ENCODE measurements at places on chromosomes 5 and 9.

DNA sequence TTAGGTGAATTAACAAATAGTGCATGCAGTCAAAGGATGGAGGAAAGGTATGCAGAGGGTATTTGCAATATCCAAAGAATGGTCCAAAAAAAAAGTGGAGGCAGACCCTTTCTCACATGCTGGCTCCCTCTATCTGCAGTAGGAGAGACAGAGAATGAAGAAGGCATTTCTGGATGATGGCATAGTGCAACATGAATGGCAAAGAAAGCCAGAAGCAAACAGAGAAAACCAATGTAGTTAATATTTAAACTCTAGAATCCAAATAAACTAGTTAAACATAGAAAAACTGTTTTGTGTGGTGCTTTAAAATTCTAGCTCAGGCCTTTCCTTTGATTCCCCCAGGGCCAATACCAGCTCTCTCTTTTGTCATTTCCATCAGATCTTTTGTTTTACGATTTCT, 403.1 kb upstream of the WWC1 start:
- no peak for DNase-seq

DNA sequence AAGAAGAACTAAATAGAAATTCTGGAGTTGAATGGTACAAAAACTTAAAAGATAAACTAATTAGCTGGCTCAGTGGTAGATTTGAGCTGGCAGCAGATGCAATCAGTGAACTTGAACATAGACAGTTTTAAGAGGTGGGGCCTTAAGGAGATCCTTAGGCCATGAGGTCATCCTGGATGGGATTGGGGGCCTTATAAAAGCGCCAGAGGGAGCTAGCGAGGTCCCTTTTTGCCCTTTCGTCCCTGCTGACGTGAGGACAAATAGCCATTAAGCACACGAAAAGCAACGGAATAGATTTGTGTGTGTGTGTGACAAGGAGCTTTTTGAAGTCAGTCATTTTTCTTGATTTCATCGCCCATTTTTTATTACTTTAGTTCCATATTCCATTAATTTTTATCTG, 83.3 kb downstream of the ZNF354C start:
- no peak for DNase-seq

DNA sequence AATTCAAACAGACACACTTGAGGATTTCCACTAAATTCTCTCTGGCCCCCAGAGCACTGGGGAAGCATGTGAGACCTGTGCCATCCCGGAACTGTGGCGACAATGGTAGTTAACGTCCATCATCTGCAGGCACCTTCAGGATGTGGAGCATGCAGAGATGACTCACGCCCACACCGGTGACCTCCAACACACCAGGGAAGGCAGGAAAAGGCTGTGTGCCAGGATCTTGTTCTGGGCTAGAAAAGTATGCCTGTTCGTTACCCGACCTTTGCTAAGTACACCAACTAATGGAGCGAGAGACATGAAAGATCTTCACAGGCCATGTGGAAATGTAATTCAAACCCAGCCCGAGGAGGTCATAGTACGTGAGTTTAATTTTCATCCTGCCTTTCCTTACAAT, 208.8 kb downstream of the MELK start:
- no peak for DNase-seq

GRCh38 chr9:114028646-114029045, 49.5 kb downstream of the AMBP start:
- DNase-seq = no peak

- DNase-seq = no peak
These were observed 36.4 kb upstream of the CCDC152 start for GRCh38 chr5:42720251-42720650.

DNA sequence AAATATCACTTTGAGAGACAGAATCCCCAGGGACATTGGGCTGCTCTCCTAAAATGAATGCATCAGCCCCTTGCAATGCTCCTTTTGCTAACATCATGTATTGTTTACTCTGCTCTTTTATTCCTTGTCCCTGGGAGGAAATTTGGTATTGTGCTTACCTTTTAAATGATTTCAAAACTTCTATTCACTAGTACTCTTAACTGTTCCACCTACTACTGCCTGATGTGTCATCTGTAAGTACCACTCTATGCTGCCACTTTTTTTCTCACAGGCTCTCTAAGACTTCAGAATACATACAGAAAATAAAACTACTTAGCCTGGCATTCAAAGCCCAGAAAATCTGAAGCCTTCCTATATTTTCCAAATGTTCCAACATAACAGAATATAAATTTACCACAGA, 667.2 kb downstream of the BRINP1 start:
- no peak for DNase-seq

- DNase-seq = no peak
These were observed 59.3 kb upstream of the RIOK2 start for GRCh38 chr5:97242341-97242740.

DNA sequence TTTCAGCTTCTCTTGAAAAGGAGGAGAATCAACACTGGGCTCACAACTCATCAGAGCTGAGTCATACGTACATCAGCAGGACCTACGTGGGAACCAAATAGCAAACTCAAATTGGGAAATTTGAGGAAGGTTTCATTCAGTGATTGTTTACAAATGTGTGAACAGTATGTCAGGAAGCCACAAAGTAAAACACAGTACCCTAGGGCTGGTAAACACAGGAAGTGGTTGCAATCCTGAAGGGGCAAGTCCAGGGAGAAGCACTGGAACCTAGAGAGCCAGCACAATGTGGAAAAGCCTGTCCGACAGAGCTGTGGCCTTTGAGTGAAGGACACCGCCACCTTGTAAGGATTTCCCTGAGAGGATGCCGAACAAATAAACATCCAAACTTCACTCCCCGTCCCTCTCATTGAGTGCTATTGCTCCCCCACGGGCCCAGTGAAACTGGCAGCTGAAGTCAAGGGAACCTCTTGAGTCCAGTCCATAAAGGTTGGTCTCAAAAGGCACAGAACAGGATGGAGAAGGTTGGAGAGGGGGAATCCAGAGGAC, 26.7 kb upstream of the RICTOR start:
- peak; percentile 41 for DNase-seq

DNA sequence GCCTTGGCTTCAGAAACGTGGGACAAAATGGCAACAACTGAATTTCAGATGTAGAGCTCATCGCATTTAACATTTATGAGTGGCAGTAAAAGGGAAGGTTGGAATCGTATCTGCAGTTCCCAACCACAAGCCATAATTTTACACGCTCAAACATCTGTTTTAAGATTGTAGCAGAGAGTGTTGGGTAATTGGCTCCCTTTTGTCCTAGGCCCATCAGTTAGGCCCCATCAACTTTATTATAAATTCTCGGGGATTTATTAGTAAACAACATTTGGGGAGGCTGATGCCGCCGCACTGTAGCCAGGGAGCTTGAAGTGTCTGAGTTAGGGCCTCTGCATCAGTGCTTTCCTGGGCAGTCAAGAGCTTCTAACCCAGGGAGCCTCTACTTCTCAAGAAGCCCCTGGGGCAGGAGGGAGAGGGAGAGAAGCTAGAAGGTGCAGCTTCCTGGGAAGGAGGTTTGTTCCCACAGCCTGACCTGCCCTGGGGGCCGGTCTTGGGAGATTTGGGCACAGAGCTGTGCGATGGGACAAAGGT, 66.2 kb downstream of the HSPA4 start:
- no peak for DNase-seq

DNA sequence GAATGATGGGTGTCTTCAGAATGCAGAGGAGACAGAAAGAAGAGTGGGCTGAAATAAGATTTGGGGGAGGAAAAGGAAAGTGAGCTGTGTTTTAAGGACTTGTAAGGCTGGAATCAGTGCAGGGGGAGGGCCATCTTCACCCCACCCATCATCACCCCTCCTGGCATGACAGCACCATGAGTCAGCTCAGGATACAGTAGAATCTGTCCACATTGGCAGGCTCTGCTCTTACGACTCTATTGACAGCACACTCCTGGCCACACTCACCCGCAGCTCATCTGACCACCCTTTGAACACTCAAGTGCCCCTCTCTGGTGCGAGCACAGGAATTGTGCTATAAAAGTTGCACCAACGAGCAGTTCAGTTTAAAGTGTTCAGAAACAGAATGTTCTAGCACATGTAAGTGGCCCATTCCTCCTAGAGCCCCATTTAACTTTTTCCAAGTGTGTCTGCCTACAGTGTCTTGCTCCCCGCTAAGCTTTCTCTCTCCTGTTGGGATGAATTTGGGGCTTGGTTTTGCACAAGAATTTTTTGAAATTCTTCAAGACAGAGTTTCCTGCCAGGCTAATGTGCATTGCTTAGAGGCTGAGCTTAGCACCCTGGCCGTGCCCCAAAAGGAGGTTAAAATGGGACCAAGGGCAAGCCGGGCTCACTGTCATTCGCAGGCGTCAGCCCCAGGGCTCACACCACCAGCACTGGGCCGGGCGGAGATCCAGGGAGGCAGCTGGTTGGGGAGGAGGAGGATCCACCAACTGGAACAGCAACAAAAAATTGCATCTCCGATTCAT, 12.0 kb downstream of the ADRA1B start:
- DNase-seq = peak; percentile 19

DNA sequence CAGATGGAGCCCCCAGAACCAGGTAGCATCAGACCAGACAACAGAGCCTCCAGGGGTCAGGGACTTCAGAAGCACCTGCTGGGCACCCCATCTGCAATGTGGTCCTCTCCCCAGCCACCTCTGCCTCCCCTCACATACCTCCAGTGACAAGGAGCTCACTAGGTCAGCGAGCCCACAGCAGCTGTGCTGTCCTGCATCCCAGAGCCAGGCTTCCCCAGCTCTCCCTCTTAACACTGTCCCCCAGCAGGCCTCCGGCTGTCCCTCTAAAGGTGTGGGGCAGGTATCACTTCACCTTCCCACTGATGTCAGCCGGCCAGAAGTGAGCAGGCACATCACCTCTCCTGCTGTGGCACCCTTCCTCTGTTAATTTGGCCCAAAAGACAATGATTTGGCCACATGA, 83.6 kb downstream of the LMX1B start:
- DNase-seq = no peak

DNA sequence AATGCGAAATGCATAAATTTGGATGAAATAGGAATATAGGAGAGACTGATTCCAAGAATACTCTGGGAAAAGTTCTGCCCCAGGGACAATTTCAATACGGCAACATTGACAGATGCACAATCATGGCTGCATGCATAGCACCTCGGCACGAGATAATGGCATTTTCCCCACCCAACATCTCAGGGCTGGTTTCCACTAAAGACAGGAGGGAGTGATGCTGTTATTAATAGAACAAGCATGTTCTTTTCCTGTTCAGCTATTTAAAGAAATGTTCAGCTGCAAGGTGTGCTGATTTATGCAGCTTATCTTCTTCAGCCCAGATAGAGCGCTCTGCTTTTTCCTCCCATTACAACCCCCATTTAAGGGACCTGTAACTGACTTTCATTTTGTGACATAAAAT, 740.2 kb downstream of the TLR4 start:
- DNase-seq = no peak

- no peak for DNase-seq
These were observed 4.9 kb upstream of the SHB start for GRCh38 chr9:38073882-38074281.

DNA sequence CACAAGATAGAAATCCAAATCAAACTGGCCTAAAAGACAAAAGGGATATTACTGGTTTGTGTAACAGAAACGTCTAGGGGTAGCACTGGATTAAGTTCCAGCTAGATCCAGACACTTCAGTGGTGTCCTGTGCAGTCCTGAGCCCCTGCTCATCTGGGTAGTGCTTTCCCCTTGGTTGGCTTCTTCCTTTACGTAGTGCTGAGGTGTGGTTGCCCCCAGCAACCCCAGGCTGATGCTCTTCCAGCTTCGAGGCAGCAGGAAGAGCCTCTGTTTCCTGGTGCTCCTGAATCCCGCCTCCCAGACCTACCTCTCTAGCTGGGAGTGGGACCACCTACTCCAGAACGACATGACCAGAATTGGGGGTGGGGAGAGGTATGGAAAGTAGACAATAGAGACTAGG, 166.1 kb upstream of the ADRA1B start:
- no peak for DNase-seq

GRCh38 chr5:107990881-107991810, 320.4 kb upstream of the EFNA5 start:
- DNase-seq = no peak

DNA sequence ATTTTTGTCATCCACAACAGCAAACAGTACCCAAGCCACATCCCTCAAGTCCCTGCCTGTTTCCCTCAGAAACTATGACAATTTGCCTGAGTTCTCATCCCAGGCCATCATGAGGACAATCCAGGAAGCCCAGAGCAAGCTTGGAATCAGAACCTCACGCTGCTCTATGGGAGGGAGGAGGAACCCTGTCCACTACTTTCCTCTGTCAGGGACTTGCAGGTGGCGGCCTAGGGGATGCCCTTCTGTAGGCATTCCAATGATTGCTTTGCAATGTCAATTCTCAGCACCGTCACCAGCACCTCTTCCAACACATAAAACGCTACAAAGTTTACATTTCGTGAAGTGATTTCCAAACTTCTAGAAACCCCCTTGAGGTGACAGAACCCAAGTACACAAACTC, 170.4 kb upstream of the FSTL4 start:
- no peak for DNase-seq

- DNase-seq = no peak
These were observed 60.1 kb downstream of the MAT2B start for GRCh38 chr5:163565492-163565891.

- DNase-seq = no peak
These were observed at the start of gene FSTL4 for GRCh38 chr5:133612249-133612860. FSTL4 (minus strand) TSS chr5:133612541.

DNA sequence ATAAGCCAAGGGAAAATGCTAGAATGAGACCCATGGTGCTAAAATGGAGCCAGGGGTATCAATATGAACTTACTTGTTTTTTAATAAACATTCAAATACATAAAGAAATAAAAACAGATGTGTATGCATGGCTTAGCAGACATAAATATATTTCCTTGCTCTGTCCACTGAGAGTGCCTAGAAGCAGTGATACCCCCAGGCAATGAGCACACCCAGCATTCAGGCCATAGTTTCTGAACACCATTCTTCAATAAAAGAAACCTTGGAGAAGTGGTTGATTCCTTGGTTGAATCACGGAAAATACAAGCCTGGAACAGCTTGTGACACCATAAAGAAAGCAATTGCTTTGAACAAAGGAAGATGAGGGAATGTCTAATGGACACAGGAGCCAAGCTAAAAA, 16.5 kb downstream of the LARS1 start:
- DNase-seq = no peak

GRCh38 chr5:173796721-173797495, 91.2 kb upstream of the CPEB4 start:
- DNase-seq = no peak

GRCh38 chr5:42894057-42894456, 82.4 kb upstream of the SELENOP start:
- DNase-seq = no peak

DNA sequence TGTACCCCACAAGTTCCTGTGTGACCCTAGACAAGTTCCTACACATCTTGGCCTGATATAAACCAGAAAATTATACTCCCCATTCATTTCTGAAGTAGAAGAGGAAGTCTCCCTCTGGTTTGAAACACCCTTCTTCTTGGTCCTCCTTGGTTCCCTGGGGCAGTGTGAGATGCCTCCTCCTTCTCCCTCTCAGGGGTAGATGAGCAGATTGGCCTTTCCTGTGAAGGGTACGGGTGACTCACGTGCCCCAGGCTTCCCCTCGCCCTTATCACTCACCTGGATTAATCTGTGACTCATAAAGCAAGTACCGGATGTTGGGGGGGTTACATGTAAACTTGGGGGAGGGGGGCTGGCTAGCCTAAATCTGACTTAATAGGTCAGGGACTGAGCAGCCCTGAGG, 11.1 kb upstream of the AQP3 start:
- peak; percentile 14 for DNase-seq
